Stimulated activated CD8-positive, alpha-beta memory T cell treated with anti-CD3 and anti-CD28 coated beads, Interleukin-2, amount 100 ng/mL, for 48 hours (primary cell): ENCODE measurements at places on chromosomes 3 and 15.

- DNase-seq, result no peak
Measured at GRCh38 chr3:63803911-63804310, 15.2 kb upstream of the C3orf49 start.

DNA sequence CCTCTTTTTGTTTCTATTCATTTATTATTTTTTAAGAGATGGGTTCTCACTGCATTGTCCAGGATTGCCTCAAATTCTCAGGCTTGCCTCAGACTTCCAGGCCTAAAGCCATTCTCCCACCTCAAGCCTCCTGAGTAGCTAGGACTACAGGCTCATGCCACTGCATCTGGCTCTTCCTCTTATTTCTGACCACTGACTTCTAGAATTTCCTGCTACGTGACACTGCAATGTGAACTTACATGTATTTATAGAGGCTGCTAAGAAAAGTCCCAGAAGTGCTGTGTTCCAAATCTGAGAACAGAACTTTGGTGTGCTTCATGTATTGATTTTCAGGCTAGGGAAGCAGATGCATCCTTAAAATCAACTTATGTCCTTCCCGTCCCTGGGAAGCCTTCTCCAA, 407.4 kb downstream of the RSL24D1 start:
- DNase-seq, result no peak

- DNase-seq, result no peak
Measured at GRCh38 chr3:161042023-161042501, 63.1 kb downstream of the B3GALNT1 start.

DNA sequence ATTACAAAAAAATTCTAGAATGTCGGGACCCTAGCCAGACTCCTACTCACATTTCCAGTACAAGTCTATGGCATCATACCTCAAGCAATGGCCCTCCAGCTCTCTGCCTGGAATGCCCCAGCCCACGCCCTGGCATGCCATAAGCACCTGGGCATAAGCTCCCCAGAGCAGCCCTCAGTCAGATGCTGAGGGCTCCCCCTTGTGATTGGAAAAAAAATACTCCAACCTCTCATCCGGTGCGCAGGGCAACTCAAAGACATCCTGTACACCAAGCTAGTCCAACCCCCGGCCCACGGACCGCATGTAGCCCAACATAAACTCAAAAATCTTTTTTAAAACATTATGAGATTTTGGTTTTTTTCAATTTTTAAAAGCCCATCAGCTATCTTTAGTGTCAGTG, 115.4 kb downstream of the NEK10 start:
- no peak for DNase-seq

GRCh38 chr3:106125321-106125720, 256.5 kb upstream of the CBLB start:
- DNase-seq, result no peak

- DNase-seq, result no peak
Measured at GRCh38 chr15:66734961-66735908, 33.2 kb downstream of the SMAD6 start.
